Daoy (cell line): ENCODE measurements at places on chromosomes 6 and 20. TPM values are rescaled to one million over a fixed set of nuclear protein-coding genes. Genes with fewer than 3 reads are reported as not detected.

Gene C20orf204
- total RNA-seq: 1.1 and 1.8 TPM in 2 replicates

Gene CDC5L
- 50.2 and 57.8 TPM in 2 replicates for total RNA-seq

Gene DCDC2
- 0.24 and 0.51 TPM in 2 replicates for total RNA-seq

Gene SAMD3
- total RNA-seq: not detected in 2 replicates

Gene DOK5
- total RNA-seq: 0.06 and 0.91 TPM in 2 replicates

Gene LY6G6F
- not detected in 2 replicates for total RNA-seq

Gene SPINT3
- not detected in 2 replicates for total RNA-seq

Gene HLA-DQB1
- 0.23 and 0.51 TPM in 2 replicates for total RNA-seq

Gene LY6G5C
- total RNA-seq: 1.8 TPM in 1 of 2 replicates, not detected in the other

Gene PARD6B
- 5.2 and 26.0 TPM in 2 replicates for total RNA-seq
